Stimulated activated CD4-positive, alpha-beta T cell treated with anti-CD3 and anti-CD28 coated beads, Interleukin-1b, Interleukin-23, amount 100 ng/mL, for 1 hour (primary cell): ENCODE measurements at places on chromosomes 13 and 19.

DNA sequence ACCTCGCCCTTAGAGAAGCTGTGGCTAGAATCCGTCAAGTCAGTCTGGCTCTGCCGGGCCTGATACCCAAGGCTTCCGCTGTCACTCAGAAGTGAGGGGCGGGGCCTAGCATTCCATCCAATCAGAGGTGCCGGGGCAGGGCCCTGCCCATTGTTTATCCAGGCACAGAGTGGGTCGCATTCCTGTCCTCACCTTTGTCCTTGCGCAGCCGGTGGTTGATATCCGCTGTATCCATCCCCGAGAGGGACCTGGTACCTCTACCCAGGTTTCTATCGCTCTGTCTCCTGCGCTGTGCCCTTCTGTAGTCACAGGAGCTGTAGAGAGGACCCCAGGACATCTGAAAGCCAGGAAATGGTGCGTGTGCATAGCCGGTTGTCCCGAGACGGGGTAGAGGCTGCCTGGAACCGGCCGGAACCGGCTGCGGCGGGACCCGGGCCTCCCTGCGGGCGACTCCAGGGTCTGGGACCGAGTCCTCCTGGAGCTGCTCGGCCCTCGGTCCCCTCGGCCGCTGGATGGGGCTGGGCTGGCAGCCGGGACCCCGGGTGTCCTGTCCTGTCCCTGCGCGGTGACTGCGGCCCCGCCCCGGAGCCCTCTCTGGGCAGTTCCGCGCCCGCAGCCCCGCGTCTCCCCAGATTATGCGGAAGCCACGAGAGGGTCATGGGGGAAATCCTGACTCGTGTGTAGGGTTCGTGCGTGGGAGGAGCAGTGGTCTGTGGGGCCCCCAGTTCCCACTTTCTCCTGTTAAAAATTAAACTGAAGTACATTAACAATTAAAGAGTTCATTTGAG, at the start of gene ZNF763:
ZNF763 (plus strand) TSS at position 183 of the 788 bp plus-strand sequence; CDS start at position 352, 169 bp downstream.
- peak; percentile 75 for DNase-seq

- DNase-seq, result no peak
Observed at GRCh38 chr13:111177081-111177711, 62.1 kb downstream of the ARHGEF7 start.

- no peak for DNase-seq
Observed at GRCh38 chr13:88136098-88136790, 465.1 kb downstream of the SLITRK5 start.

GRCh38 chr13:27449081-27449603, 1.2 kb downstream of the MTIF3 start:
- DNase-seq, result no peak

DNA sequence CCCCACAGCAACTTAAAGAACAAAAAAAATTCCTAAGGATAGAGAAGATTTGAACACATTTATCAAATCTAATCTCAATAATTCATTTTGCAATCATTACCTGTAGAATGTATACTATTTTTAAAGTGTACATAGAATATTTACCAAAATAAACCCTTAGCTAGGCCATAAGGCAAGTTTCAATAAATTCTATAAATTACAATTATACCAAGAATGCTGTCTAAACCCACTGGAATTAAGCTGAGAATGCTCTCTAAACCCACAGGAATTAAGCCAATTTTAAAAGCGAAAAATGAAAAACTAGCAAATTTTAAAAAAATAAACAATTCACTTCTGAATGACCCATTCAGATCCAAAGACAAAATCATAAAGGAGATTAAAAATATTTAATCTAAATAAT, 540.4 kb upstream of the NBEA start:
- no peak for DNase-seq

DNA sequence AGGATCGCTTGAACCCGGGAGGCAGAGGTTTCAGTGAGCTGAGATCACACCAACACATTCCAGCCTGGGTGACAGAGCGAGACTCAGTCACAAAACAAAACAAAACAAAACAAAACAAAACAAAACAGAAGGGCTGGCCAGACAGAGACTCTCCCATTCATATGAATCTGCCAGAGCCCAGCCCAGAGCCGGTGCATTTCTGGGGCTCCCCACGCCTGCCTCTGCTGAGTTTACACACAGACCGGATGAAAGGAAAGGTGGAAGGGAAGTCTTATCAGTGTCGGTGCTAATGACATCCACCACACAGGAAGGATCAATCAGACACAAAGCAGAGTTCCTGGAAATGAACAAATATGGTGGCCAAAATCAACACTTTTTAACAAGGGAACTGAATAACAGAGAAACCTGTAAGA, 6.8 kb downstream of the TRAPPC6A start:
- DNase-seq, result no peak

- DNase-seq, result no peak
Observed at GRCh38 chr13:53499576-53500133, 471.0 kb downstream of the OLFM4 start.

DNA sequence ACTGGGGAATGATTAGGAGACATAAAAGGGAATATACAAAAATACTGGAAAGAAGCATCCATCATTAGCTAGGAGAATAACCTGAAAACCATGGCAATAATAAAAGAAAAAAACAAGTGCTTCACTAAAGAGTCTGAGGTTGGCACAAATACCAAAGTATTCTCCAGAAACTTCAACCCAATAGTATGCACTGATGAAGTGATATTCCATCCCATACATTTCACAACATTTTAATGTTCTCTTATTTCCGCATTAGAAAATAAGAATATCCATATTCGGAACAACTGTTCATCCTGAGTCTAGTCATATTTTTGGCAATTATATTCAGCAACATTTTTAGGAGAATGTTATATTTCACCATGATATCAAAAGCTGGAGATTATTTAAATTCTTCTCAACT, 116.2 kb downstream of the POSTN start:
- no peak for DNase-seq

GRCh38 chr19:19004144-19004543, 29.2 kb downstream of the SUGP2 start:
- DNase-seq, result no peak

DNA sequence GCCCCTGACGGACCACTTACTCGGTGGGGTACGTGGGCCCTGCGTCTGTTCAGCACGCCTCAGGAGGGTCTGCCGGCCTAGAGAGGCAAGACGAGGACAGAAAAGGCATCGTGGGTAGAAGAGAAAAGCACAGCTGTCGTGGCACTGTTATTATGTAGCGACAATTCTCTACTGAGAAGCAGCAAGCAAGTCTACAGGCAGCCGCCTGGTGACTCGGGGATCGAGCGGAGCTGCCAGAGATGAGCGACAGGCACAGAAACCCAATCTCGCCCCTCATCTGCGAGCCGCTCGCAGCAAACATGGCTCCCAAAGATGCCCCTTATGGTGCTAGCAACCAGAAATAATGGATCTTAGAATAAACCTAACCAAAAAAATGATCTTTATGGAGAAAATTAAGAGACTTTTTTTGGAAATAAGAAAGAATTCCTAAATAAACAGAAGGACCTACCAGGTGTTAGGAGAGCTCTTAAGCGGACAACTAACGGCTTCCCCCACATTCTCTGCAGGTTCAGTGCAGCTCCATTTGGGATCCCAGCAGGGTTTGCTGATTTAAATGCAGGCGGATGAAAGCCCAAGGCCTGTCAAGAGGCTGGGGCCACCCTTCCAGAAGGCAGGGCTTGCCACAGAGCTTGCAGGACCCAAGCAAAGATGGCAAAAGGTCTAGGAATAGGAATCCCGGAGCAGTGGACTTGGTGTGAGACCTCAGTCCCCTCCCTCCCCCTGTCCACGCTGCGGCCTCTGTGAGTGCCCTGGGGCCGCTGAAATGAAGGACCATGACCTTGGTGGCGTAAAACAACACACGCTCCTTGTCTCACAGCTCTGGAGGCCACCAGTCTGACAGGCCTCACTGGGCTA, 152.6 kb downstream of the KDM4B start:
- no peak for DNase-seq

GRCh38 chr19:5534787-5535586, 32.8 kb downstream of the TINCR start:
- no peak for DNase-seq

- DNase-seq, result no peak
Observed at GRCh38 chr13:67175836-67176459, 54.2 kb downstream of the PCDH9 start.

GRCh38 chr19:3721131-3721886, 13.1 kb downstream of the TJP3 start:
- DNase-seq, result peak; percentile 83

DNA sequence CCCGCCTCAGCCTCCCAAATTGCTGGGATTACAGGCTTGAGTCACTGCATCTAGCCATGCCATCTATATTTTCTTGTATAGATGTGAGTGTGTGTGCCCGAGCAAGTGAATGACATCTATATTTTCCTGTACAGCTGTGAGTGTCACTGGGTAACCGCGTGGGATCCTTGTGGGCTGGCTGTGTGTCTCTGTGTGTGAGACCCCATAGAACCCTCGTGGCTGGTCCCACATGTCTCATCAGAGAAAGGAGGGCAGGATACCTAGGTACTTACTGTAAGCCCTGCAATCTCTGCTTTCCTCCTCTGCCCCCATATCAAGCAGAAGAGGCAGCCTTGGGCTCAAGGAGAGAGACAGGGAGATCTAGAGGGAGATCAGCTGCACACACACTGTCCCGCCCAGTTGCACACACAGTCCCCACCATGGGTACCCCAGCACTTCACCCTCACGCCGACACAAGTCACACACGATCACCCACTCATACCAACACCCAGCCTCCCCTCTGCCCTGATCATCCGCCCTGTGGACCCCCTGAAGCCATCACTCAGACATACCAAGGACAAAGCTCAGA, 655 bp downstream of the DENND1C start:
- DNase-seq, result no peak

DNA sequence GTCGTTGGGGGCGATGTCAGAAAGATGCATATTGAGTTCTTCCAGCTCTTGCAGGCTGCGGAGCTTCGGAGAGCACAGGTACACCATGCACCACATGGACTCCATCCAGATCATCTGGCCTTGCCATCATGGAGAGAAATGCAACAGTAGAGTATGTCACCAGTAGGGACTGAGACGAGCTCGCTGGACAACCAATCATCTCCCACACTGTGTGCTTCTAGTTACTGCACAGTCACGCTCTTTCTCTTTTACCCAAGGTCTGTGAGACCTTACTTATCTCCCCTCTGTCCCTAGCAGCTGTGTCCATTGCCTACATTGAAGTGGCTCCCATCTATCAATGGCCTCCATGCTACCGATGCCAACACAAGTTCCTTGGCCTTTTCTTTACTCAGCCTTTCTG, 90.5 kb downstream of the C13orf42 start:
- no peak for DNase-seq

DNA sequence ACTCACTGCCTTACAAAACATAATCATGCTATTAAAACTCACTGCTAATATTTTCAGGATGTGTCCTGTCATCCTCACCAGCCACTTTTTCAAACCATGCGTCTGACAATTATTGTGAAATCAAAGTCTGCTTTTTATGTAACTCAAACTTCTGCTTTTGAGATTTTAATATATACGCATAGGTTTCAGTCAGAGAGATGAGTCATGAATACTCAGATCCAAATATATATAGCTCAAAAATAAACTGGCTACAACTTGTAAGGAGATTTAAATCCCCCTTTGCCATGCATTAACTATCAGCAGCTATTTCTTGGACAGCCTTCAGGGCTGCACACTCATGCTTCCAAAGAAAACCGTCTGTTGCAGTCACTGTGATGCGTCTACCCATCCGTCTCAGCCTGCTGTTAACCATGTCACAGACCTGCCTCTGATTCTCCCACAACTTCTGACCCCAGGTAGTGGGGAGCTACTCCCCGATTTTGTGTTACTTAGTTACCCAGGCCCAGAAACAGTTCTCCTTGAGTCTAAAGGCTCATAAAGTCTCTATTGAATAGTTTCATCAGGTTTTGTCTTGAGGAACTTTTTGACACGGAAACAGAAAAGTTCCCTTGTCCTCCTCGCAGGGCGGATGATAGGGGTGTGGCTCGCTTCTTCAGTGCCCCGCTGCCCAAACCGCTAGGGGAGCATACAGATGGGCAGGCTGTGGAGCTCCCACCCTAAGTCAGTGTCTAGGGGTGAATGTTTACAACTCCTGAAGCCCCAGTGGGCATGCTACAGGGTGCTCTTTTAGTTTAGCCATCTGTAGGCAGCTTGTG, 33.8 kb upstream of the SGCG start:
- DNase-seq, result no peak

- no peak for DNase-seq
Observed at GRCh38 chr19:6590258-6590826, 608 bp downstream of the CD70 start.

GRCh38 chr19:16756649-16757048, 37.0 kb downstream of the NWD1 start:
- DNase-seq, result no peak

- DNase-seq, result no peak
Observed at GRCh38 chr13:100364591-100364990, 224.0 kb downstream of the GGACT start.

GRCh38 chr19:29519146-29519545, 6.6 kb upstream of the VSTM2B start:
- DNase-seq, result no peak

DNA sequence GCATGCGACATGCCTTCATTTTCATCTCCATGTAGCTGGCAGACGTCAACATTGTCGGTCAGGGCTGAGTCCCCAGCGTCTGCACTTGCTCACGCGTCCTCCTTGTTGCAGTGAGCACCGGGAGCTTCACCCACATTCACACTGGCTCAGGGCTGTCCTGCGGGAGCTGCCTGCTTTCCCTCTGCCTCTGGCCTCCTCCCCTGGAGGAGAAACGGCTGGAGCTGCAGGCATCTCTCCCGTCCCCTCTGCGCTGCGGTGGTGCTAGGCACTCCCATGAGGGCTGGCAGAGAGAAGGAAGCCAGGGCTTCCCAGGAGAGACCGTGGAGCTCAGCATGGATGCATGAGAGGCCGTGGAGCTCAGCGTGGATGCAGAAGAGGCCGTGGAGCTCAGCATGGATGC, 18.4 kb upstream of the TMEM255B start:
- DNase-seq, result no peak

DNA sequence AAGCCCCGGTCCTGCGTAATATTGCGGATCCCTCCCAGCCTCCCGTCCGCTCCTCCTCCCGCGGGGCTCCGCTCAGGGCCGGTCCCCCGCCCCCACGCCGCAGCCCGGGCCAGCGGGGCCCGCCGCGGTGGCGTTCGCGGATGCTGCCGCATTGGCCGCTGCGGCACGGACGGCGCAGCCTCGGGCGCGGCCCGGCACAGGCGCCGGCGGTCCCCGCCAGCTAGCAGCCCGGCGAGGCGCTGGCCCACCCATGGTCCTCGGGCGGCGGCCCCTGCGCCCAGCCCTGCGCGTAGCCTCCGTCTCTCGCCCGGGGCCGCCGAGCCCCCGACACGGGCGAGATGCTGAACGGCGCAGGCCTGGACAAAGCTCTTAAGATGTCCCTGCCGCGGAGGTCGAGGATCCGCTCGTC, at the start of gene ATP8A2:
ATP8A2 (plus strand) TSS at position 100 of the 409 bp plus-strand sequence; CDS start at position 339, 239 bp downstream.
- no peak for DNase-seq

- DNase-seq, result no peak
Observed at GRCh38 chr13:23899555-23899954, 2.3 kb upstream of the C1QTNF9B start.

GRCh38 chr19:40143612-40144011, 47.6 kb upstream of the MAP3K10 start:
- DNase-seq, result no peak
